ENCODE measurements at places on chromosomes 16 and 17.
A peak's percentile ranks its signal among the peaks of the same experiment; 100 is the strongest.

GRCh38 chr17:80191865-80192661 is 22.2 kb downstream of the CARD14 start:
- no peak for DNase-seq

- DNase-seq = no peak
Observed at GRCh38 chr17:75181608-75182318, 996 bp downstream of the SUMO2 start.

- no peak for DNase-seq
Observed at GRCh38 chr17:59859444-59860025, 33.2 kb downstream of the TUBD1 start.

DNA sequence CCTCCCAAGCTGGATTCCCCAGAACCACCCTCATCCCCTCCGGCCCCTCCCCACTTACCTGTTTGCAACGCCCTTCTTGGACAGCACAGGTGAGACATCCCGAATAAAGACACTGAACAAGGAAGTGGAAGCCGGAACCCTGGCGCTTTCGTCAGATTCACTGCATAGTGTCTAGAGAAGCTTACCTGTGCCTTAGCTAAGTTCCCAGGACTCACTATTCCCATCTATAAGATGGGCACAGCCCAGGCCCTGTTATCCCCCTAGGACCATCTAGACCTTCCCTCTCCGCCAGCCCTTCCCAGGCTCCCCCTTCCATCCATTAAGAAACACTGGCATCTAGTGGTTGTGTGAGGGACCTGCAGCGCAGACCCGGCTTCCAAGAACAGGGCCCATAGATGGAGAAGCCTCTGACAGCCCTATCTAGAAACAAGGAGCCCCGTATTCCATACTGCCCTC is 26.9 kb upstream of the RPL38 start:
- DNase-seq = no peak

- DNase-seq = no peak
Observed at GRCh38 chr17:39688475-39688835, 598 bp upstream of the PGAP3 start.

GRCh38 chr17:36885771-36886377 is 51.4 kb upstream of the LHX1 start:
- no peak for DNase-seq

DNA sequence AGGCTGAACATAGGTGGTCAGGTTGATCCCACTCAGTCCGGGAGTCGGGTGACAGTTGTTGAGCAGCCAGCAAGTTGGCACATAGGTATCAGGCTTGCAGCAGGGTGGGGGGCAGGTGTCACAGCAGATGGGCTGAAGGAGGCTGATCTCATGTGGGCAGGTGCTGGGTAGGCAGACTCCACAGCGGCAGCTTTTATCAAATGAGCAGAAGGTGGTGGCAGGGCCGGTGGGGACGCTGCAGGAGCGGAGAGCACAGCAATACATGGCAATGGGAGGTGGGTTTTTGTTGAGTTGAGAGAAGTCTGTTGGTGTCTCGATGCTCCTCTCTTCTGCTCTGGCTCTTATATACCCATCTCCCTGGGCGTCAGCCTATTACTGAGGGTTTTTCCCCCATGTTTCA is at the start of gene KRTAP3-1:
TSS of gene KRTAP3-1 (minus strand) at position 318 of the 400 bp plus-strand sequence. CDS start at position 264, 54 bp downstream.
- DNase-seq = no peak

- no peak for DNase-seq
Observed at GRCh38 chr17:54971147-54971546, 2.6 kb downstream of the STXBP4 start.

GRCh38 chr16:444027-444426 is 18.6 kb downstream of the RAB11FIP3 start:
- no peak for DNase-seq

DNA sequence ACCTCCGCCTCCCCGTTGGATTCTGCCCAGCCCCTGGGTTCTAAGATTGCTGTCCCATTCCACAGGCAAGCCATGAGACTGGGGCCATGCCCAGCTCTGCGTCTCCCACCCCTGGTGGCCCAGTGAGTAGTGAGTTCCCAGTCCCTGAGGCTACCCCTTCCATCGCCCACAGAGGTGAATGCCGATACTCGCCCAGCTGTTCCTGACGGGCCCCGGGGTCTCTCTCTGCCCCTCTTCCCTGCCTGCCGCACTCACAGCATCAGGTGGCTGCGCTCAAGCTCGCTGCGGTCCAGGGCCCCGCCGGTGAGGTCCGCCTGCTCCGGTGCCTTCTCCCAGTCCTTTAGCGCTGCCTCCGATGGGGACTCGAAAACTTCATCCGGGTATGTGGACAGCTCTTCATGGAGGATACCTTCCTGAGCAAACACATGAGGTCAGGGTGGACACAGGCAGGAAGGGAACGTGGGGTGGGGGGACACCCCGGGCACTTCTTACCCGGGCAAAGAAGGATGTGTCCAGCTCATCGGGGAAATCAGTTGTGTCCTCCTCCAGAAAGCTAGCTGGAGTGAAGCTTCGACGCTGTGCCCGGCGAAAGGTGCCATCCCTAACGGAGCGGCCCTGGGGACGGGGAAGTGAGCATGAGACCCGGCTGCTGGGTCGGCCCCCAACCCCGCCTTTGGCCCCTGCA is 8.8 kb downstream of the SNRNP25 start:
- no peak for DNase-seq

DNA sequence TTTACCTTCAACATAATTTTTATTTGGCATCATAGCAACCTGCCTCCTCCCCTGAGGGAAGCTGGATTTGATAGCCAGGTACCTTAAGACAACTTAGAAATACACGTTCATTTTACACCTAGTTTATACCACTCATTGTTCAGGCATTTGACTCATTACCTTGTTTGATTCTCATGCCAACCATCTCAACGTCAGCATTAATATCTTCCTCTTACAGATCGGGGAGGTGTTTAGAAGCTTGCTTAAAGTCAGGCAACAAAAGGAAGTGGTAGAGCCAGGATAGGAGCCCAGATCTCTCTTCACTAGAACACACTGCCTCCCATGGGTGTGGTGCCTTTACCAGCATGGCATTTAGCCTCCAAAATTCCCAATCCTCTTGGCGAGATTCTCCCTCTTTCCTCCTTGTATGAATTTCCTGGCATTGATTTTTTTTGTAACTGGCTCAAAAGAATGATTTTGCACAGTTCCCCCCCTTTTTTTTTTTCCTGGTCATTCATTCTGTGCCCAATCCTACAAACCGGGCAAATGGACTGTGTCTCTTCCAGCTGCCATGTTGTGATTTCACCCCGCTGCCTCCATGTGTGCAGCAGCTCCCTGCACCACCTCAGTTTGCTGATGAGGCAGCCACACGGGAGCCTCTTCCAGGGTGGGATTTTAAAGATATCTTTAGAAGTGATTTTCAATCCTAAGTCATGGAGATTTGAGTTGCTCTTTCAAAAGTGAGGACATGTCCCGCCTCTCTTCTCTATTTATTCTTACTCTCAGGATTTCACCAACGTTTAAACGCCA is 383.6 kb downstream of the UTP18 start:
- no peak for DNase-seq

DNA sequence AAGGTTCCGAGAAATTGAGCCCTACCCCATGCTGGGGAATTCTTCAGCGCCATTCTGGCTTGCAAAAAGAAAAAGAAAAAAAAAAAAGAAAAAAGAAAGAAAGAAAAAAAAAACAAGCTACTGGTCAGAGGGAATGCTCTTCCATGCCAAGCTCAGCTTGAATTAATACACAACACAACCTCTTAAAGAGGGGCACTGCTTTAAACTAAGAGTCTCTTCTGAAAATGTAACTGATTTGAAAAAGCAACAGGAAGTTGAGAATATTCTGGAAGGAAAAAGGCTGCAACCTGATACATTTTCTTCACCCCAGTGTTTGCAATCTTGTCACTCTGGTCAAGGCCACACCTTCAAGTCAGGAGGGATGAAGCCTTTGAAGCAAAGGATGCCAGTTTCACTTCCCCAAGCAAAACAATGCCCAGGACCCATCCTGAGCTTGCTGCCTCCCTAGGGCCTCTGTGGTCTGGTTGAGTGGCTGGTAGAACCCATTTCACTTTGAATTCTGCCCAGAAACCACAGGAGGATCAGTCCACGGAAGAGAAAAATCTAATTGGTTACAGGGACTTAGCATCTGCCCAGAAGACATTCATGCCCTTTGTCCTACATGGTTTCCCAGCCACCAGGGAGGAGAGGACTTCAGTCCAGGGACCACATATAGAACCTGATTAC is 389.7 kb downstream of the SOX9 start:
- no peak for DNase-seq

GRCh38 chr16:23615805-23616204 is 19.7 kb upstream of the NDUFAB1 start:
- no peak for DNase-seq

GRCh38 chr17:34071886-34072420 is 183.1 kb upstream of the CCL2 start:
- DNase-seq = no peak

DNA sequence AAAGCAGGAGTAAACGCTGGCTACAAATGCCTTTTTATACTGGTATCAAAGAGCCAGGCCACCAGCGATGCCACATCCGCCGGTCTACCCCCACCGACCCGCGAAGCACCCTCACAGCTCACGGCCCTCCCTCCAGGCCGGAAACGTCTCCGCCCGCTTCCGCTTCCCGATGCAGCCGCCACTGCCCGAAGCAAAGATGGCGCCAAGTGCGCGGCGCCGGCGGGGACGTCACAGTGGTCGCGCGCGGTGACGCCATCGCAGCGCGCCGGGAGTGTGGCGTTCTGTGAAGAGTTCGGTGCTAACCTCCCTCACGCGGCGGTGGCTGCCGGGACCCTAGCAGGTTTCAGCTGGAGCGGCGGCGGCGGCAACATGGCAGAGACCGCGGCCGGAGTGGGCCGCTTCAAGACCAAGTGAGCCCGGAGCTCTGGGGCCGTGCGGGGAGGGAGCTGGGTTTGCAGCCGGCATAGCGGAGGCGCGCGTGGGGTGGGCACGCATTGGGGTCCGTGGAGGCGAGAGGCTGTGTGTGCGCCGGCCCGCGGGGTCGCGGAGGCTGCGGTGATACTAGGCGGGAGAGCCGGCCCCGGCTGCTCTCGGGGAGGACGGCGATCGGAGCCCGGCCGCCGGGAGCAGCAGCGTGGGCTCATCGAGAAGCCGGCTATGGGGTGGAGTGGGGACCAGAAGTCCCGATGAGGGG is at the start of gene TBL3:
TSS of gene TBL3 (plus strand) at position 258 of the 694 bp plus-strand sequence. CDS start at position 370, 112 bp downstream.
- peak; percentile 93 for DNase-seq

DNA sequence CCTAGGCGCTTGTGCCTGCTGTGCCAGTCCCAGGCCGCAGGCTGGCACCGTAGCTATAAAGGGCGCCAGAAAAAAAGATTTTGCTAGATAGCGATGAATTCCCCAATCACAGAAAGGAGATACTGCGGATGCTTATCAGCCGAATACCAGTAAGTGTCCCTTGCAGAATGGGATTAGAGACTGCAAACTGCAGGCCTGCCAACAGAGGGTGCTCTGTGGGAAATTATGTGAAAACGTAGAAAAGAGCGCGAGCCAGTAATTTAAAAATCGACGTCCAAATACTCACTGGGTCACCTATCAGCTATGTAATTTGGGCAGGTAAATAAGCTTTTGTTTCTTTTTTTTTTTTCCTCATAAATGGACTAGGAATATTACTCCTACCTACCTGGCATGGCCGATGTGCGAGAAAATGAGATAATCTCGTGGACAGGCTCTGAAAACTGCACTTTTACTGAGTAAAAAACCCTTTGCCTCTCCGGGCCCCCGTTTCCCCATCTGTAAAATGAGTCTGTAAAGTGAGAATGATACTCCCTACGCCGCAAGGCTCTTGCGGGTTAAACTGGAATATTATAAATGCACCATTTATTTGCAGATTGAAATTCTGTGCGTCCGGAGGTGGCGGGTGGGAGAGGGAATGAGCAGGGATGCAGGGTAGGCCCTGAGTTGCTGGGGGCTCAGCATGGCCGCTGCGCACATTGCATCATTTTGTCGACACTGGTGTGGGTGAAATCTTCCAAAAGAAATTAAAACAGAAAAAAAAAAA is 1.2 kb upstream of the COG1 start:
- DNase-seq = peak; percentile 16

DNA sequence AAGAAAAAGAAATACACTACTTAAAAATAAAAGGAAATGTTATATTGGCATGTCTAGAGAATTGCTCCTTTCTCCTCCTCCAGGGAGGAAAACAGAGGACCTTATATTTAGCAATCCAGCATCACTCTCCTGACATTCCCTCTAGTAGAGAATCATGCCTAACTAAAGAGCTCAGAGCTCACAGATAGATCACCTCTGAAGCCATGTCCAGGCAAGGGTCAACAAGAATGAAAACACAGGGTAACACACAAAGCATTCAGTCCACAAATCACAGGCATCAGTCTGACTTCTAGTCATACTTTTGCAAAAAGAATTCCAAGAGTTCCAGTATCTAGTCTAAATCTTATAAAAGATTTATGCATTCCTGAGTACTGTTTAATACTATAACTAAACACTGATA is 4.4 kb upstream of the HASPIN start:
- no peak for DNase-seq

- DNase-seq = no peak
Observed at GRCh38 chr16:50165473-50165872, 12.4 kb downstream of the TENT4B start.

GRCh38 chr16:72946474-72947194 is 101.3 kb downstream of the ZFHX3 start:
- DNase-seq = no peak

- DNase-seq = no peak
Observed at GRCh38 chr17:71926746-71927398, 193.9 kb upstream of the SOX9 start.

DNA sequence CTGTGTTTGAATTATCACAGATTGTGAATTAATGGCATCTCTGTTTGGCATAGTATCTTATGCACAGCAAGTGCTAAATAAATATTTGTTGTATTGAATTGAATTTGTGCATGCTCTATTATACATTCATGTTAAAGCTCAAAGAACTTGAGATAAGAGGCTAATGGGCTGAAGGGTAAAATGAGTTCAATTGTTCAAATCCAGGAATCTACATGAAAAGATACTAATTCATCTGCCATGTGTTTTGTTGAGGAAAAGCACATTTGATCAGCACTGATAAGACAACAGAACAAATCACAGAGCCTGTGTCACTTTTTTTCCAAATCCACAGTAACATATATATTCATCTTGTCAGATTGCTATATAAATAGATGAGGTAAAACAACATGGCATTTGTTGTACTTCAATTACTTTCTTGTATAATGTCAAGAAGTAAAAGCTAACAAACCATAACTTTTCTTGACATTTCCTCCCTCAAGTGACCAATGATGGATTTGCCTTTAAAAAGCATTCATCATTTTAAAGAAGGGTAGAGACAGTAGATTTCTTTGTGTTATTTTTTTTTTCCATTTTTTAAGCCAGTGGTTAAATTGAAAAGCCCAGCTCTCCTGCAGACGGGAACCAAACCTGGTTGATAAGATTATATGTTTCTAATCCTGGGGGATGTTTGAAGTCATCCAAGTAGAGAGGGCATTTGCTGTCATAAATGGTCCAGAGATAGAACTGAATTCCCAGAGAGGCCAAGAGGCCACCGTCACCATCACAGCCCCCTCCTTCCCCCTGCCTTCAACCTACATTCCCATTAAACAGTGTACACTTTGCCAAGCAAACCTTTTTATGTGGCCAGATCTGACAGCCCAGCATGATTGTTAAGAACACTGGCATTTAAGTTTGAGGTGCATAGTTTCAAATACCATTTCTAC is 123.0 kb downstream of the CHD9NB start:
- DNase-seq = no peak

Data from activated CD8-positive, alpha-beta memory T cell treated with anti-CD3 and anti-CD28 coated beads for 1 hour (primary cell).